ENCODE measurements at places on chromosomes 11 and 22.

GRCh38 chr11:83662494-83662893 lies 376.3 kb upstream of the CCDC90B start:
- no peak for DNase-seq

- no peak for DNase-seq
Observed at GRCh38 chr11:128234143-128234542, 353.2 kb downstream of the ETS1 start.

DNA sequence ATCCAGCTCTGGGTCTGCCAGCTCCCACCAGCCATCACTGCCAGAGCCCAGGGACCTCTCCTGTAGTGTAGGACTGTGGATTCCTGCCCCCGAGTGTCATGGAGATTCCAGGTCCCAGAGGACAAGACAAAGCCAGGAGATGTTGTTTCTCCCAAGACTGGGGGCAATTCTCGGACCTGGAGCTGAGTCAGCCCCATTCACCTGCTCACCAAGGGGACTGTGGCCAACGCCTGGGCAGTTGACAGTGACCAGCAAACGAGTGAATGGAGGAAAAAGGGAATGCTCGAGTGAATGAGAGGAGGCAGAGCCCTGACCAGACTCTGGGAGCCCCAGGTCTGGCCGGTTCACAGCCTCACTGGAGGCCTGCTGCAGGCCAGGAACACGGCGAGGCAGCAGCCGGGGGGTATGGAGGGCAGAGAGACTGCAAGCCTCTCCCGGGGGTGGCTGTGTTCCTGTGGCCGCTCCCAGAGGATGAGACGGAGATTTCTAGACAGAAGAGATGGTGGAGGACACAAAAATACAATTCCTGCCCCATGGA lies 61.3 kb upstream of the PRR5 start:
- no peak for DNase-seq

GRCh38 chr22:49977578-49977977 lies 17.0 kb downstream of the PIM3 start:
- DNase-seq, result no peak

DNA sequence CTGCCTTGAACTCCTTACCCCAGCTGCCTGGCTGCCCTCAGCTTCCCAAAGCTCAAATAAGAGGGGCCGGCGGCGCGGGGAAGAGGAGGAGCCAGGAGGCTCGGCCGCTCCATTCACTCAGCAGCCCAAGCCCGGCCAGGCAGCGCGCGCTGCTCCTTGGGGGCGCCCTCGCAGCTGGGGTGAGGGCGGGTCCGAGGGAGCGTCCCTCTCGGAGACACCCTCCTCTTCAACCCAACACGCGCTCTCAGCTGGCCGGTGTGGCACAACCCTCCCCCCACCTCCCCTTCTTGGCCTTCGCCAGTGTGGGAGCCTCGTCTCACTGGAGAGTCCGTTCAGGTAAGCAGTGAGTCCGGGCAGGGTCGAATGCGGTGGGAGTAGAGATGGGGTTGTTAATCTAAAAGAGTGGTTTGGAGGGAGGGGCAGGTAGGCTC lies at the start of gene WT1:
Gene WT1, minus strand, starts transcription at position 29 of the 431 bp plus-strand sequence.
- DNase-seq, result no peak

DNA sequence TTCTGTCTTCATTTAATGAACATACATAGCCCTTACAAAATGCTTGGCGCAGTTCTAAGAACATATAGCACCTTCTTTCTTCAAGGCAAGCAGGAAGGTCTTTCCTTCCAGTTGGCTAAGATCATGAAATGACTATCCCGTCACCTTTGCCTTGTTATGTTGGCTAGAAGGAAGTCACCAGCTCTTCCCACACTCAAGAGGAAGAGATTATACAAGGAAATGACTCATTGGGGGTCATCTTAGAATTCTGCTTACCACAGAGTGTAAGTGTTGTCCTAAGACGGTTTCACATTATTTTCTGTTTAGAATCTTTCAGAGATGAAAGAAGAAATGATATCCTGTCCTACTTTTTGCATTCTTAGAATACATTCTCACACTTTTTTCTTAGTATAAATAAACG lies 808.0 kb upstream of the LUZP2 start:
- DNase-seq, result no peak

DNA sequence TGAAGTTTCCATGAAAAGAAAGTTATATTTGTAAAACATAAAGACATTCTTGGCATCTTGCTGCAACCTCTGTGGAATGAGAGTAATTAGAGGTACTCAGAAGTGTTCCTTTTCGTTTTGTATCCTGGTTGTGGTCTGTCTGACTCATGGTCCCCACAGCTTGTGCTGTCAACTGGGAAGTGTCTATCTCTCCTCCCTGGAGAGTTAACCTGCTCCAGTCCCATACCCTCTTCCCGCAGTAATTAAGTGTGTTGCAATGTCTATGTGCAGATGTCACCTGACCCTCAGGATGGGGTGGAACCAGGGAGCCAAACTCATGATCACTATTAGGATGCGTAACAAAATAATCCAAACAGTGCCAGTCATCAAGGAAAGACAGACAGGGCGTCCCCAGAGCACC lies 23.0 kb upstream of the ZDHHC13 start:
- DNase-seq, result no peak

DNA sequence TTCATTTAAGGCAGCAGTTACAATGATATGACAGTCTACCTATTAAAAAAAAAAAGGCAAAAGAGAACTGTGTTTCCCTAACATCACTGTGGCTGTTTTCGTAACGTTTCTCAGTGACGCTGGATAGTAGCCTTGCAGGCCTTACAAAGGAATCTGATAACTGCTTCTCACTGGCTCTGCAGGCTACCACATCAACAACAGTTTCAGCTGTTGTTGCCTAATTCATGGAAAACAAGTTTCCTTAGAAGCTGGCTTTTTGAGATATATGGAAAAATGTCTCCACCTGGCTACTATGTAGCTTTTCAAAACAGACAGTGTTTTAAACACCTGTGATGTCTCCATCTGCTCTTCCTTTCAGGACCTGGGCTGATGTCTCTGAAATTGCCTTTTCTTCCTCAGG lies 3.8 kb downstream of the OR51V1 start:
- no peak for DNase-seq

- no peak for DNase-seq
Observed at GRCh38 chr11:75700940-75701339, 16.7 kb upstream of the MOGAT2 start.

GRCh38 chr11:104844451-104844850 lies 53.8 kb downstream of the CASP12 start:
- DNase-seq, result no peak

GRCh38 chr11:47378836-47379170 lies 456 bp upstream of the SPI1 start:
- no peak for DNase-seq

DNA sequence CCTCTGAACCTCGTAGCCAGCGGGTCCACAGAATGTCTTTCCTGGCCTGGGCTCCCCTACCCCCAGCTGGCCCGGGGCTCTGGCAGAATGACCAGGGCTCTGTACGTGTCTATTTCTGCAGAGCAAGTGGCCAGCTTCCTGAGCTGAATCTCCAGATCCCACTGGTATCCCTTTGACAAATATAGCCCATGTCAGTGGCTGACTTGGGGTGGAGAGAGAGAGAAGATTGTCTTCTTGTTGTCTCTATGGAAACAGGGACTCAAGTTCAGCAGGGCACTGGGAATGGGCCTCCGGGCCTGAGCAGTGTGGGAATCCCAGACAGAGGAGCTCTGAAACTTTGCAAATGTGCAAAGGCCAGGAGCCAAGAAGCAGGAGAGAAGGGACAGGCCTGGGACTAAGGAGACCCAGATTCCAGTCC lies 33.9 kb downstream of the ANO1 start:
- no peak for DNase-seq

- no peak for DNase-seq
Observed at GRCh38 chr22:17137861-17138425, 16.8 kb upstream of the TMEM121B start.

DNA sequence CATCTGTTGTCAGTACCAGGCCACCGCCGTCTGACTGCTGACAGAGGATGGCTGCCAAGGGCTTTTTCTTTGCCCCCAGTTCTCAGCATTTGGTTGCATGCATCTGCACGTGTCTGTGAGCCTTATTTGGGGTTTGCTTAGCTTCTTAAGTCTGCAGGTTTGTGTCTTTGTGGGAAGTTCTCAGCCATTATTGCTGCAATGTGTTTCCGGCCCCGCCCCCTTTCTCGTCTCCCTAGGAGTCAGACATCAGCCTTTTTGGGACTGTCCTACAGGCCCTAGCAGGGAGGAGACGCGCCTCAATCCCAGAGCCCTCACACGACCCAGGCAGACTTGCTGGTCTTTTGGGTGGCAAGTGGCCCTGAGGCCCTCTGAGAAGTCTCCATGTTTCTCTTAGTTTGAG lies 8.0 kb downstream of the MOB2 start:
- no peak for DNase-seq

GRCh38 chr22:40602231-40602630 lies 34.3 kb downstream of the MRTFA start:
- DNase-seq, result no peak

- DNase-seq, result no peak
Observed at GRCh38 chr11:112877581-112877980, 83.6 kb upstream of the NCAM1 start.

DNA sequence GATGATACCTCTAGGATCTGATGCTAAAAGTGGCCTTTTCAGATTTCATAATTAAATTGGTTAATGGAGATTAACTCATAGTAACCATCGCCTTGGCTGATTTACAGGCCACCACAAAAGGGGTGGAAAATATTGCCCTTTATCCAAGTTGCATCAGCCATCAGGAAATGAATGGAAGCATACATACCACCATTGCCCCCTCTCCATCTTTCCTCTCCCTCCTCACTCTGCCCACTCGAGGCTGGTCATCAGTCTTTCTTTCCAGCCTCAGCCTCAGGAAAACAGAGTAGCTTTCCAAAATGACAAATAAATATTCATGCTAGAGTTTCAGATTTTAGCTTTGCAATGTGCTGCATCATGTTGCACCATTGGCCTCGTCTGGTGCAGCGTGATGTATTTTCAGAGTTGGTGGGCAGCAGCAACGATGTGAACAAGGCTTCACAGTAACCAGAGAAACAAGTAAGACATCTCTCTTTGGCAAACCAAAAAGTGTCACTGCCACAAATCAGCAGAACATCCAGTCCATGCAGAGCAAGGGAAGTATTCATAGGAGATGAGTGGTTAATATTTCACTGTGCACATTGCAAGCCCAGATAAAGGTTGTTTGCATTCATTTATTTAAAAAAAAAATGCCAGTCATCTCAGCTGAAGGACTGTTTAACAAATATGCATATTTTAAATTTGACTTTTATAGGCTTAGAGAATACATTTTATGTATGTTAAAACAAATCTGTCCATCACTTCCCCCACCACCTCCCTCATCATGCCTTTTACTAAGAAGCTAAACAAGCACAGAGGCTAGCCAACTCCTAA lies 136.7 kb upstream of the FAT3 start:
- no peak for DNase-seq

- no peak for DNase-seq
Observed at GRCh38 chr11:68684385-68685356, at the start of gene GAL. Gene GAL, plus strand, starts transcription at chr11:68684544. Its CDS starts 380 bp downstream, at chr11:68684924.

- DNase-seq, result no peak
Observed at GRCh38 chr11:15675683-15676082, 561.0 kb downstream of the INSC start.

DNA sequence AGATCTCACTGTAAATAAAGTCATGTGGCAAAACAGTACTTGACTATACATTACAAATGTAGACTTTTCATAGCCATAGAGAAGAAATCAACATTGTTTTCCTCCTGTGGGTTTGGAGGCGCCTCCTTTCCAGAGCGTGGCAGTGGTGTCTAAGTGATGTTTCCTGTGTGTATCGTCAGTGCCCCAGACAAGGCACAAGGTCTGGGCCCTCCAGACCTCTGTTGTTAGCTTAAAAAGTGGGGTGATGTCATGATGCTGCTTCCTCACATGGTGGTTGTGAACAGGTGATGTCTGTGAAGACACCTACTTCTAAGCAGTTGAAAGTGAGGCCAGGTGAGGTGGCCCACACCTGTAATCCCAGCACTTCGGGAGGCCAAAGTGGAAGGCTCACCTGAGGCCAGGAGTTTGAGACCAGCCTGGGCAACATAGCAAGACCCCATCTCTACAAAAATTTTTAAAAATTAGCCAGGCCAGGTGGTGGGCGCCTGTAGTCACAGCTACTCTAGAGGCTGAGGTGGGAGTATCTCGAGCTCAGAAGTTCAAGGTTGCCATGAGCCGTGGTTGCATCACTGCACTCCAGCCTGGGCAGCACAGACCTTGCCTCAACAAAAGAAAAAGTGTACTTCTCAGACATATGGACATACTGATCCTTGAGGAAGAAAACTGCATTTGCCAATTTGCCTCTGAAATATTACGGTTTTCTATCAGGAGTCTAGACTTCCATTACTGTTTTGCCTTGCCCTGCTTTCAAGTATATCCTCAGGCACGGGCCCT lies 15.7 kb downstream of the NUP50 start:
- no peak for DNase-seq

Data from NAMALWA (cell line).